ENCODE measurements at places on chromosomes 2 and 18.

GRCh38 chr2:150911766-150912280, 349.8 kb downstream of the RBM43 start:
- no peak for DNase-seq

DNA sequence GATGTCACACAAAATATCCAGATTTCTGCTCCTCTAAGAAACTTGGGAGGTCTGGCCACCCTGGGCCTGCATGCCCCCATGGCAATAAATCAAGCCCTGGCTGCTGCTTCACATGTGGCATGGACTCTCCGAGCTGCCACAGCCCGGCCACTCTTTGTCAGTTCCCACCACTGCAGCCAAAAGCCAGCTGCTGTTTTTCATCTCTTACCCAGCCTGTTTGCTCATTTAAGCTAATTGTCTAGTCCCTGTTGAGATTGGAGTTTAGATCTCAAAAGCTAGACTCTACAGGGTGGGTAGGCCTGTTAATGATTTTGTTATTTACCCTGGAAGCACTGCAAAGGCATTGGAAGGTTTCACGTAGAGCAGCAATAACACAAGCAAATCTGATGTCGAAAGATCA, 20.9 kb upstream of the ANXA4 start:
- DNase-seq = no peak

DNA sequence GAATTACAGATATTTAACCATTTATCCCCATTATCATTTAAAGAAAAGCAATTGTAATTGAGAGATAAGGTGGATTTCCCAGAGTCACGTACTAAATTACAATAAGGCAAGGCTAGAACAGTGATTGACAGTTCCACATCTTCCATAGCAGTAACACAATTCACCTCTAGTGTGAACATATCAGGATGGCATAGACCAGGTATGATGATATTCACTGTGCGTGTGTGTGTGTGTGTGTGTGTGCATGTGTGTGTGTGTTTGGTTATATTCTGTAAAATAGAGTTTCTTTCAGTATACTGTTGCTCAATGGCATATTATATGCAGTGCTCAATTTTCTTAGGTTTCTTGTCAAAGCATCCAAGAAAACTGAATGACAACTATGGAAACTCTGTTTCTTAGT, 1.7 kb downstream of the SCN2A start:
- no peak for DNase-seq

- DNase-seq = no peak
These were observed 110.9 kb downstream of the LYPD6 start for GRCh38 chr2:149441255-149441654.

GRCh38 chr2:61177727-61178549, 15.9 kb downstream of the C2orf74 start:
- no peak for DNase-seq

GRCh38 chr18:47737956-47738355, 192.5 kb downstream of the SMAD2 start:
- DNase-seq = no peak

DNA sequence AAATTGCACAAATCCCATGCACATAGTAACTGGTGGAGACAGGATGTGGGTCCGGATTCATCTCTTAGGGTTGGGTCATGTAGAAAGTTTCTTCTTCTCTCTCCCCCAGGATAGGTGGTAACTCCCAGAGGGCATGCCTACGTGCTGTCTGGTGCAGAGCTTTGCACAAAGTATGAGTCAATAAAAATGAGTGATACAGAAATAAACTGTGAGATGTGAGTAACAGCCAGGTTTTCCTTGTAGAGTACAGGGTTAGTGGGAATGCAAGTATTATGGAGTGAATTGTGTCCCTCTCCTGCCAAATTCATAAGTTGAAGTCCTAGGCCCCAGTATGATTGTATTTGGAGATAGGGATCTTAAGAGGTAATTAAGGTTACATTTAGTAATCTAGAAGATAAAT, 289.4 kb downstream of the ALK start:
- DNase-seq = no peak

DNA sequence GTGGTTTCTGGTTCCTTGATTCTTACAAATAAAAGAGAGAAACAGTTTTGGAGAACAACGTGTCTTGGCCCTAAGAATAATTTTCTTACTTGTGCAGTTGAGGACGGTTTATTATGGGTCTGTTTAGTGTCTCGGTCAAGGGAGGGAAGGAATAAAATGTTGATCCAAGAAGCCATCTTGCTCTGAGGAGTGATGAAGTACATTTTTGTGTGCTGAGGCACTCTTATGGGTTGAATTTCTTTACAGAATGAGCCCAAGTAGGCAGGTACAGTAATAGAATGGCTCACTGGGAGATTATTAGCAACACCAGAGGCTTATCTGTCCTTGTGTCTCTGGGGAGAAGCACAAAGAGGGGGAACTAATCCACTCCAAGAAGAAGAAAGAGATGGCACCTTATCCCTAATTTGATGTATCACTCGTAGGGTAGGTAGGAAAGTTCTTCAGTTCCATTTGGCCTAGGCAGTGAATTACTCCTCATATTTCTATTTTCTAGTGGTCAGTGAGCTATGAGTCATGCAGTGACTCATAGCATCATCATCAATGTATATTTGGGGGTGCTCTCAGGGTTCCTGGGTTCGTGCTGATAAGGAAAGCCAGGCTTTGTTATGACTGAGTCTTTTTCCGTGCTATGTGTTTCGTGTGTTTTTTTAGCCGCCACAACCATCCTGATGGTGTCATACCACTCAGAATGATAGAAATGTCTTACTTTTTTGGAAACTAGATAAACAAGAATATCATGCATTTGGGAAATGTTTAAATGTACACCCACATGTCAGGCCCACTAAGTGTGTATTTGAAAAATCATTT, 250.1 kb upstream of the CTAGE1 start:
- no peak for DNase-seq

DNA sequence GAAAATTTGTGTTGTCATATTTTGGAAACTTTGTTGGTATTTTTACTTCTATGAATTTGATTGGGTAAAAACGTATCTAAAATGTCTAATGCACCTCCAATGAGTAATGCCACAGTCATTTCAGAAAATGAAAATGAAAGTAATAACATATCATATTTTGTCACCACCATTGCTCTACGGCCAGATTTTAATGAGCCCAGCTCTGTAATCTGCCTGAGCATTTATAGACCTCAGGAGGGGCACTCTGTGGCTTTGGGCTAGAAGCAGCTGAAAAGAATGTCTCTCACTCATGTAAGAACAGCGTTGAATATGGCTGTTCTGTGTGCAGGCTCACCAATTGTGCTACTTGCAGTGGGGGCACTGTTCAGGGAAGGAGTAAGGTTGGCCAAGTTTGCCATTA, 32.7 kb upstream of the ABCA12 start:
- no peak for DNase-seq

- DNase-seq = no peak
These were observed 105.5 kb upstream of the CCDC68 start for GRCh38 chr18:55064760-55065159.

DNA sequence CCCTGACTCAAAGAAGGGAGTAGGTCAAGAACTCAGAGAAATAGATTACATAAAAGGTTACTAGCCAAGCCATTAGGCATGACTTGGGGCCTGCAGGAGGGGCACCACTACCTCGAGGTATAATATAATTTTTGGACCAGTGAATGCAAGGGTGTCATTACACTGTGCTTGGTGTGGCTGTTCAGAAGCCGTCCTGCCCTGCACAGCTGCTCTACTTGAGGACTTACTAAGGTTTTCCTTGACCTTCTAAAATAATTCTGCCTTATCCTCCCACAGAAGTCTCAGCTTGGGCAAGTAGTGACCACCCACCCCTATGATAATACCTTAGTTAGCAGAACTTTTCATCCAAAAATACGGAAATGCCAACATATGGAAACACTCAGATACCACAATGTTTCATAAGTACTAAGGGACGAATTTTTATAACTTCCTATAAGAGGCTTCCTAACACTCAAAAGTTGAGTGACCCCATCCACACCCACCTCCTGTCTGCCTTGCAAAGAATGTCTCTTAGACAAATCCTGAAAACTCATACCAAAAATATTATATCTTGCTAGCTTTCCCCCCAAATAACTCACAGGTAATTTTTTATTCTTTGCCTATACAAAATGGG, 17.7 kb upstream of the ATG16L1 start:
- DNase-seq = no peak

DNA sequence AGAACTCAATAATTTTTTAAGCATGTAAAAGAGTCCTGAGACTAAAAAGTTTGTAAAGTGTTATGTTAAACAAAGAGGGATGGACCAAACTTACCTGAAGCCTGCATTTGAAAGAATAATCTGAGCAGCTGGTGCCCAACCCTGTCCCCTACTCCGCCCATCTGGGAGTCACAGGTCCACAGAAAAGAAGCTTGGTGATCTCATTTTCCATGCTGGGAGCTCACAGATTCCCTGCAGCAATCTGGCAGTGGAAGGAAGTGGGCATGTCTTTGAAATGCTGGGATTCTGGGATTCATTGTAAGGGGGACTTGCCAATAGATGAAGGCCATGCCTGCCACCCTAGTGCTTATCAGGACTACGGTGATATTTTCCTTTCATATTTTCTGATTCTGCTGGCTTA, 17.9 kb downstream of the CDH2 start:
- no peak for DNase-seq

- no peak for DNase-seq
These were observed 57.5 kb upstream of the CTLA4 start for GRCh38 chr2:203809991-203810510.

DNA sequence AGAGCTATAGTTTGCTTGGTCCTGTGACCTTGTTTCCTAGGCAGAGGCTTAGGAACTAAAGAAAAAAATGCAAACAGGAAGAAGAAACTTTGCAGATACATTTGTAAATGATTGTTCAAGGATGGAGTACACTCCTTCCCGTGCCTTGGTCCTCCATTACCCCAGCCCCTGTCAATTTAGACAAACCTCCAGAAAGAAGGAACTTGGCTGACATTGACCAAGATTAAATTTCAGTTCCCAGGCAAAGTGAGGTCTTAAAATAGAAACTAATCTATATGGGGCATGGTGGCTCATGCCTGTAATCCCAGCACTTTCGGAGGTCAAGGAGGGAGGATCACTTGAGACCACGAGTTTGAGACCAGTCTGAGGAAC, 179.9 kb upstream of the FN1 start:
- DNase-seq = no peak

DNA sequence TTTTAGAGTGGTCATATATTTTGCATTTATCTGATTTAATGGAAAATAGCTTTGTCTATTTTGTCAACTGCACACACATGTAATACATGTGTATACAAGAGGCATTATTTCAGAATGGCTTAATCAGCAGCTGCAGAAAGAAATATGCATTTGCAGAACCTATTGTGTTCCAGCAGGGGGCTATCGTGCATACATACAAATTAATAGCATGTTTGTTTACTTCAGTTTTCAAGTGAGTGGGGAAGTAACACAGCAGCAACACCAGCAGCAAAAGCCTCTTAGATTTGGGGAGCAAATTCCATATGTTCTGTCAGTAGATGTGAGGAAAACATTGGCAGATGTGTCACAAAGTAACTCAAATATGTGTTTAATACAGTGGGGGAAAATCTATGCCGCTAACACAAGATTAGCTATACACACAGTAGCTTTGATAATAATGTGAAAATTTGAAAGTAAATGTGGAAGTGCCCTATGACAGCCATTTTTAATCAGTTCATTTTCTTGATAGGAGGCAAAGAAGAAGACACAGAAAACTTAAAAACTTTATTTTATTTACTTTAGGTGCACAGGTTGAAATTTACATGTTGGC, 218.1 kb downstream of the WDR7 start:
- peak; percentile 59 for DNase-seq

DNA sequence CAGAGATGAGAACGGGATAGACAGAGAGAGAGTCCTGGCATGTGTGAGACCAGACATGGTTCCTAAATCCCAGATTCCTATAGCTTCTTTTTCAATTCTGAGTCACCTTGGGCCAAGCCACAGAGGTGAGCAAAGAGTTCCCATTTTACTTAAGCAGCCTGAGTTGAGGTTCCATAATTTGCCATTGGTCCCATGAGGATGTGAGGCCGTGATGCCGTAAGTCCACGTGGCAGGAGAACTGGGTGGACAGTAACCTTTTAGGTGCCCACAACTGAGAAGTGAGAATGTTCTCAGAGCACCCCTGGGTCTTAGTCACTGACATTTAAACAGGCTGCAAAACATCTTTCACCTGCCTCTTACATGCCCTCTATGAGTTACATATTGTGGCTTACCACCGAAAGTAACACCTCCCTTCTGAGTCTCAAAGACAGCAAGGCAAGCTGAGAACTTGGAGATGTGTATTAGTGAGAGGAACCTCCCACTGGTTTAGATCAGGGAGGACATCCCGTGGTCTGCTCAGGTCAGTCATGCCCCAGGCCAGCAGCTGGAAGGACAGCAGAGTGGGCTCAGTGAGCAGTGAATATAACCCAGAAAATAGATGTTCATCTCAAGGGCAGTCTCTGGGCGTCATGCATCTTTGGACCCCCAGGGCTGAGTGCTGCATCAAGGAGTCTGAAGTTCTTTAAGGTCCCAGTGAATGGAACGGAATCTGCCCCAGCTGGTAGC, 127.9 kb upstream of the LGALSL start:
- peak; percentile 28 for DNase-seq

DNA sequence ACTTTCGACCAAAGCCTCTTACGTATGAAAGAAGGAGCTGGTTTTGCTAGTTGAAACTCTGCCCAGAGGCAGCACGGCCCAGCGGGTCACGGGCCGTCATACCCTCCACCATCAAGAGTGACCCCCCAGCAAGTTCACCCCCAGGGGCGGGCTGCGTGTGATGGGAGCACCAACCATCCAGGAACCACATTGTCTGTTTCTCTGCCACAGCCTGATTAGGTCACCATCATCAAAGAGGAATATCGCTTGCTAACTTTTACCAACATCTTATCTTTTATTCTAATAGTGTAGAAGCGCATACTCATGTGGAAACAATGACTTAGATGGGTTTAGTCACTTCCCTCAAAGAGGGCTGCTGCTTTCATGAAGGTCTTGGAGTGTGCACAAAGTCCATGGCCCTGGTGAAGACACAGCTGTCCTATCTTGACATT, 116.6 kb upstream of the SMIM21 start:
- DNase-seq = no peak

DNA sequence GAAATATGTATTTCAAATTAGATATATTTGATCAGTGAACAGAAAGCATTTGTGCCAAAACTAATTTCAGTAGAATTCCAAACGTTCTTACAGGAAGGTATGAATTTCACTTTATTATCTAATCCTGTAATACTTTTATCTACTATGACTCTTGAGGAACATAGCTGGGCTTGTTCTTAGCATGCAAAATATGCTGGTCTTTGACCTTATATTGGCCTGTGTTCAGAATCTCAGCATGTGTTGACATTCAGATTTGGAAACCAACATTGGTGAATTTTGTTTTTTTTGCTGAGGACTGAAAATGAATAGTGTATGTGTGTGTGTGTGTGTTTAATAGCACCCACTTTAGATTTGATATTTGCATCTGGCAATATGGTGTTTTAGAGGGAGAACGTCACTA, 112.2 kb downstream of the MEIS1 start:
- no peak for DNase-seq

DNA sequence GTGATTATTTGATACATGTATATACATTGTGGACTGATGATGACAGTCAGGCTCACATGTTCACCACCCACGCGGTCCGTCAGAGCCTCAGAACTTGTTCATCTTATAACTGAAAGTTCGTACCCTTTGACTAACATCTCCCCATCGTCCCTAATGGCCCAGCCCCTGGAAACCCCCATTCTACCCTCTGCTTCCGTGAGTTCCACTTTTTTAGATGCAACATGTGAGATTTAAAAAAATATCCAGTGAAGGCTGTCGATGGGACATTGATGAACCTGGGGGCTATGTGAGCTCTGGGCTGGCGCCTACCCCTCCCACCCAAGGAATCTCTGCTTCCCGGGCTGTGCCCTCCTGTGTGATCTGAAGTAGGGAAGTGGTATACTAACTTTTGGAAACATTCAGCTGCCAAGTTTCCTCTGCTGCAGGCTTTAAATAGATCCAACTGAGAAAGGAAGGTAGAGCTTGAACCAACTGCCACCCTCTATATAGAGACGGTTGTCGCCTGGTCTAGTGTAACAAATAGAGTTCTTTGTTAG, 163.8 kb downstream of the FAM210A start:
- DNase-seq = no peak

Data from Jurkat, Clone E6-1 (cell line).